ENCODE measurements at places on chromosomes 12 and 14.

- no peak for DNase-seq
These were observed 33.7 kb upstream of the ACSS3 start for GRCh38 chr12:81043979-81044740.

DNA sequence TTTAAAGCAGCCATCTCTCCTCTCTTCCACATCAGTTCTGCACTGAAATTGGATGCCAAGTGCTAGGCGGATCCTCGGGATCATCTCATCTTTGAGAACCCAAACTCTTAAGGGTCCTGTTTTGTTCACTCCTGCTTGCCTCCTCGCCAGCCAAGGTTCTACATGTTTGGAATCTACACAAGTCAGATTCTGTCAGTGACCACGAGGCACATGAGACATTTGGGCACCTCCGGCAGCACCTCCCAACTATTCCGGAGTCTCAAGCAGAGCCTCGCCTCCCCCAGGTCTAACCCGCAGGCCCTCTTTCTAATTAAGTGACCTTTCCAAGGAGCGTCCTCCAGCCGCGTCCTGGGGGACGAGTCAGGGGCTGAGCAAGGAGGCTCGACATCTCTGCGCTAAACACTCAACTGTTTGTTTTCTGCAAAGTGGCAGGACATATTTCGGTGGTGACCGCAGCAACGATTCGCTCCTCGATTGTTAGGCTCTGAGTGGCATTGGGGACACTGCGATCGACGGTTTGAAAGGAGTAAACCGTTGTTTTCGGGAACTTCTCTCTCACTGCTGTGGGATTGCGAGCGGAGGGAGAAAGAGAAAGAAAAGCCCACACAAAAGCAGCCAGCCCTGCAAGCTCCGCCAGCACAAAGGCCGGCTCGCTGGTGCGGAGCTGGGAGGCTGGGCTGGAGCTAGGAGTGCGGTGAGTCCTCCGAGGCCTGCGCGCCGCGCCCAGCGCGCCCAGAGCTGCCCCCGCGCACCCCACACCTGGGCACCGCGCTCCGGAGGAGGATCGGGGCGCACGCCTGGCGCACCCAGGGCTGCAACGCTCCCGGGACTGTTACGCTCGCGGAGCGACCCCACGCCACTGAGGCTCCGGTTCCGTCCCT is 640 bp downstream of the ARMH4 start:
- peak; percentile 54 for DNase-seq

- no peak for DNase-seq
These were observed 55.2 kb downstream of the FOS start for GRCh38 chr14:75333606-75334548.

- no peak for DNase-seq
These were observed 9.9 kb downstream of the AHSA1 start for GRCh38 chr14:77467801-77468200.

DNA sequence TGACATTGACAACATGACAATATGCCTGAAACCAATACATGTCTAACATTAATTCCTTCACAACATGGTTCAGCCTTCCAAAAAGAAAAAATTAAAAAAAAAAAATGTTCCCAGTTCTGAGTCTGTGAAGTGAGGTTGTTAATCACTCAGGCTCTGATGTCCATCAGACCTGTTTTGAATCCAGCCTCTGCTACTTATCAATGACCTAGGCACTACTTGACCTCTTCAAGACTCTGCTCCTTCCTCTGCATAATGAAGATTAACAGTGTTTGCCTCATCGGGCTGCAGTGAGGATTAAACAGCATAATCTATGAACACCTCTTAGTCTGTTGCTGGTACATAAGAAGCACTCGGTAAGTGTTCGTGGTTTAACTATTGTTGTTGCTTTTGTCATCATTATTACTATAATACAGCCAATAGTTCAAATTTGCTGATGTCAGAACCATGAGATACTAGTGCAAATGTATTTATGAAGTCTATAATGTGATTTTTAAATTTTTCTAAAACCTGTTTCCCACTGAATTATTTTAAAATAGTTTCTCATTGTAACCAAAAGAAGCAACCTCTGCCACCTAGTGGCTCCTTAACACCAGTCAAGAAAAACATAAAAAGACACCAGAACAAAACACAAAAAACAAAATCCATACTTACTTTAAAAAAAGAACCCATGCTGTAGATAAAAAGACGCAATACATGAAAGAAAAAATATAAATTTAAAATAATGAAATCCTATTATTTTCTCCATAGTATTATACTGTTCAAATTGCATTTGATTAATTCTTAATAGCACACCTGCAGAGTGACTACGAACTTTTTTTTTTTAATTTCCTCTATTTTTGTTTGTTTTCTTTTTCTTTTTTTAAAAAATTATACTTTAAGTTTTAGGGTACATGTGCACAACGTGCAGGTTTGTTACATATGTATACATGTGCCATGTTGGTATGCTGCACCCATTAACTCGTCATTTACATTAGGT is 20.3 kb upstream of the TMX1 start:
- DNase-seq, result peak; percentile 63

DNA sequence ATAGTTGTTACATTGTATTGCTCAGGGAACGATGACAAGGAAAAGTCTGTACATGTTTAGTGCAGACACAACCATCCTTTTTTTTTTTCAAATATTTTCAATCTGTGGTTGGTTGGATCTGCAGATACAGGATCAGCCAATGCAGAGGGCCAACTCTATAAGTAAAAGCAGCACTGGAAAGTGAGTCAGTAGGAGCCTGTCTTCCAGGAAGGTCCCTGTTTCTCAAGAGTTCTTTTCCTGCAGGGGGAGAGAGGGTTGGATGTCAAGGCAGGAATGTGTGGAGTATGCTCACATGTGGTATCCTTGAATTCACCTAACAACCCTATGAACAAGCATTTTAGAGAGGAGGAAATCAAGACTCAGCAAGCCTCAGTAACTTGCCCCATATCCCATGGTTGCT is 409.1 kb downstream of the NPAS3 start:
- no peak for DNase-seq

Measured in PC-3 (cell line).